A549 treated with ZK216348 at 1 μM for 4 hours (cell line): ENCODE measurements at places on chromosomes 4 and X. TPM values are rescaled to one million over a fixed set of nuclear protein-coding genes. Genes with fewer than 3 reads are reported as not detected.

The TMSB15A gene
- 0.61 to 0.85 TPM (median 0.62 TPM) in 3 of 5 replicates, not detected in the others for total RNA-seq

The NPNT gene
- total RNA-seq: 0.22 to 0.60 TPM (median 0.37 TPM) in 5 replicates

The DRP2 gene
- total RNA-seq: 0.19 to 0.27 TPM (median 0.22 TPM) in 5 replicates

The PRRG1 gene
- 3.9 to 8.4 TPM (median 7.5 TPM) in 5 replicates for total RNA-seq

The FAM47A gene
- not detected in 5 replicates for total RNA-seq

The HPGDS gene
- not detected in 5 replicates for total RNA-seq

The RHOXF2B gene
- total RNA-seq: not detected in 5 replicates

The SLC6A8 gene
- 7.1 to 15.8 TPM (median 12.0 TPM) in 5 replicates for total RNA-seq

The EGFL6 gene
- not detected in 5 replicates for total RNA-seq

The SLC9B1 gene
- 0.41 TPM in 1 of 5 replicates, not detected in the others for total RNA-seq

The GRID2 gene
- total RNA-seq: not detected in 5 replicates

The JADE3 gene
- 9.5 to 14.5 TPM (median 13.6 TPM) in 5 replicates for total RNA-seq

The KDR gene
- 0.05 to 0.11 TPM (median 0.09 TPM) in 3 of 5 replicates, not detected in the others for total RNA-seq

The MAP7D2 gene
- 5.2 to 6.3 TPM (median 5.7 TPM) in 5 replicates for total RNA-seq

The MEPE gene
- not detected in 5 replicates for total RNA-seq

The GNPDA2 gene
- total RNA-seq: 5.0 to 13.1 TPM (median 10.1 TPM) in 5 replicates

The ZNF674 gene
- 2.6 to 3.6 TPM (median 2.9 TPM) in 5 replicates for total RNA-seq

The MAGED4B gene
- 7.2 to 21.7 TPM (median 13.0 TPM) in 5 replicates for total RNA-seq

The CXCL6 gene
- total RNA-seq: not detected in 5 replicates

The HELT gene
- total RNA-seq: not detected in 5 replicates

The SMR3B gene
- not detected in 5 replicates for total RNA-seq

The SSX2 gene
- not detected in 5 replicates for total RNA-seq

The REELD1 gene
- not detected in 5 replicates for total RNA-seq

The GIMD1 gene
- total RNA-seq: not detected in 5 replicates

The STATH gene
- not detected in 5 replicates for total RNA-seq

The ELOVL6 gene
- total RNA-seq: 13.8 to 22.4 TPM (median 18.3 TPM) in 5 replicates

The XKRX gene
- total RNA-seq: 0.12 to 0.72 TPM (median 0.45 TPM) in 5 replicates

The PLS3 gene
- 169 to 245 TPM (median 193 TPM) in 5 replicates for total RNA-seq

The DUSP21 gene
- not detected in 5 replicates for total RNA-seq

The BANK1 gene
- total RNA-seq: 0.65 to 1.0 TPM (median 0.73 TPM) in 5 replicates

The TRIM2 gene
- 0.30 to 0.91 TPM (median 0.78 TPM) in 5 replicates for total RNA-seq

The PRR27 gene
- not detected in 5 replicates for total RNA-seq

The P2RY4 gene
- total RNA-seq: not detected in 5 replicates

The MAGEB10 gene
- not detected in 5 replicates for total RNA-seq

The BEX5 gene
- not detected in 5 replicates for total RNA-seq

The CEP44 gene
- total RNA-seq: 3.9 to 6.4 TPM (median 5.6 TPM) in 5 replicates

The GATA1 gene
- not detected in 5 replicates for total RNA-seq
